ENCODE measurements at places on chromosomes 2 and 18.

- DNase-seq: no peak
Observed at GRCh38 chr2:45121236-45121927, 112.1 kb upstream of the SIX2 start.

- no peak for DNase-seq
Observed at GRCh38 chr2:225354281-225354774, 45.2 kb upstream of the NYAP2 start.

DNA sequence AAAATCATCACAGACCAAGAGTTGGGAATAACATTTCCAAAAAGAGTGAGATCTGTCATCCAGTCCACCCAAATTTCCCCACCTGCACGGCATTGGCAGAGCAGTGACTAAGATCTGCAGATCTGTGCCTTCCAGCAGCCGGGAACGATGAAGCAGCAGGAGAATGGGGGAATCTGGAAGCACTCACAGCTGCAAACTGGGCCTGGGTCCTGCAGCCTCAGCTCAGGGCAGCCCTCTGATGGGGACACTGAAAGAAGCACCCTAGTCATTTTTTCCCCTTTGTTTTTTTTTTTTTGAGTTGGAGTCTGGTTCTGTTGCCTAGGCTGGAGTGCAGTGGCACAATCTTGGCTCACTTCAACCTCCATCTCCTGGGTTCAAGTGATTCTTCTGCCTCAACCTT is 4.4 kb upstream of the SAG start:
- no peak for DNase-seq

DNA sequence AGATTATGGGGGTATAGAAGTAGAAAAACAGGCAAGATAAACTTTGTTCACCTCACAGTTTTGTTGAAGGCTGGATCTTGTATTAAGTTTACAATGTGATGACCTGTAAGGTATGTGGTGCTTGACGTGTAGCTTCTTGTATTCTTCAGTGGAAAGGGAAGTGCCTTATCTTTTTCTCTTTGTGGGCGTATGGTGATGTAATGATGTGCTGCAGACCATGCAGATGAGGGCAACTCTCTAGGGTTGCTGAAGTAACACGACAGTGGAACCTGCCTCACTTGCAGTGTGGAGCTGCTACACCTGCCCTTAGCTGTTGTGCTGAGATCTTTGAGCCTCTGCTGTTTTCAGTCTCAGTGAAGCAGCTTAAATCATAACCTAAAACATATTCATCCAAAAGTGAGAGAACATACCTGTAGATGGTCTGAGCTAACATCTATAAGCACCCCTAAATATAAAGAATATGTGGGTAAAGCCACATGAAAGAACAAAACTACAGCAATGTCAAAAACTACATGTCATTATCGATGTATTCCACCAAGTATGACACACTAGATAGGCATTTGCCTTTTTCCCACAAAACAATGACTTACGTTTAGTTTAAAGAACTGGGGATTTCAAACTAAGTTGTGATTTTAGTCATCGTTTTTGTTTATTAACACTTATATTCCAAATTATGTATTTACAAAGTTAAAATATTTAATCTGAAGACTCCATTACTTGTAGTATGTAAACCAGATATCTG is 1144.1 kb downstream of the CNTNAP5 start:
- DNase-seq: no peak

GRCh38 chr2:187718092-187718491 is 163.9 kb upstream of the TFPI start:
- no peak for DNase-seq

- no peak for DNase-seq
Observed at GRCh38 chr2:39881948-39882347, 102.9 kb upstream of the THUMPD2 start.

- no peak for DNase-seq
Observed at GRCh38 chr2:11798701-11799435, 52.4 kb downstream of the LPIN1 start.

- no peak for DNase-seq
Observed at GRCh38 chr2:162821176-162821575, 17.4 kb downstream of the KCNH7 start.

DNA sequence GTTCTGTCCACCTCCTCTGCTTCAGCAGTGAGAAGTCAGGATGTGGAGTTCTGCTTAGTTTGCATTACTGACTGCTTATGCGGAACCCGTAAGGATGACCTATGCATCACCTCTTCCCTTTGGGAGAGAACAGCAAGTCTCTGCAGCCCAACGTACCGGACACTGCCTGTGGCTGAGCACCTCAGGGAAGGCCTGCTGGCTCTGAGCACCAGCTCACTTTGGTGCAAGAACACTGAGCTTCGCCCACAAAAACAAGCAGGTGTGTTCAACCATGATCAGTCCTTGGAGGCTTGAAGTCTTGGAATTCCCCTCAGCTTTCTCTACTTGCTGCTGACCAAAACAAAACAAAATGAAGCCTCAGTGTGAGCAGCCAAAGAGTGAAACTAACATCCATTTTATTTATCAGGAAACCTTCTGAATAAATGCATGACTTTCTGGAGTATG is 52.7 kb upstream of the NCK2 start:
- DNase-seq: no peak

DNA sequence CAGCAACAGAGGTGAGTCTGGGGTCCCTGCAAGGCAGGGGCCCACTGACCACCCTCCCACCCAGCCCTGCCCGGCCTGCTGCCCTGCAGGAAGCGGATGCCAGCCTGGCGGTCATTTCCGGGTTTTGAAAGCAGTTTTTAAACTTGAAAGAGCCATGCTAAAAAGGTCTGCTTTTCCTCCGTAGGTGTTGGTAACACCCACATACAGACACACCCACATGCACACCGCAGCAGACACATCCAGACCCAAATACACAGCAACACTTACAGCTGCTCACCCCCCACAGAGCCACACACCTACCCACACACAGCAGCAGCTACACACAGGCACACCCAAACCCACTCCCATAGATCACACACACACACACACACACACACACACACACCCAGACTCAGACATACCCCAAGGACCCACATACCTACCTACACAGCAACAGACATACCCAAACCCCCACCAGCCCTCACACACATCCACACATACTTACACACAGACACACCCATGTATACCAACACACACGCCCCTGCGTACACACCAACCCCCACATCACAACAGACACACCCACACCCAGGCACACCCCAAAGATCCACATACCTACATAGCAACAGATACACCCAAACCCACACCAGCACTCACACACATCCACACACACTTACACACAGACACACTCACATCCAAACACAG is 7.6 kb downstream of the ZFP36L2 start:
- DNase-seq: peak; percentile 15

DNA sequence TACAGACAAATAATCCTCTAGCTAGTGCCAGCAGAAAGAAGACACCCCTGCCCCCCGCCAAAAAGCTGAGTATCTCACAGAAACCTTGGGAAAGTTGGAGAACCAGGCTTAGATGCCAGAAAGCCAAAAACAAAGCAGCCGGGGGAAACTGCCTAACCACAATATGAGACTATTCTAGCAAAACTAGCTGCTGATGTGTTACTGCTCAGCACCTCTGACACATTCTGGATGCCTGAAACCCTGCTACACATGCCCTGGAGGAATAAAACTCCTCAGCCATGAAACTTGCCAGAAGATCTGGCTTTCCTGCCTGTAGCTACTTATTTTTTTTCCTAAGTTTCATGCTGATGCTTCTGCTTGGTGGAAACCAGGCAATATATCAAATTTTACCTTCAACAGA is 122.7 kb upstream of the GCFC2 start:
- DNase-seq: no peak

GRCh38 chr2:86631846-86632485 is 8.3 kb upstream of the RNF103 start:
- no peak for DNase-seq

DNA sequence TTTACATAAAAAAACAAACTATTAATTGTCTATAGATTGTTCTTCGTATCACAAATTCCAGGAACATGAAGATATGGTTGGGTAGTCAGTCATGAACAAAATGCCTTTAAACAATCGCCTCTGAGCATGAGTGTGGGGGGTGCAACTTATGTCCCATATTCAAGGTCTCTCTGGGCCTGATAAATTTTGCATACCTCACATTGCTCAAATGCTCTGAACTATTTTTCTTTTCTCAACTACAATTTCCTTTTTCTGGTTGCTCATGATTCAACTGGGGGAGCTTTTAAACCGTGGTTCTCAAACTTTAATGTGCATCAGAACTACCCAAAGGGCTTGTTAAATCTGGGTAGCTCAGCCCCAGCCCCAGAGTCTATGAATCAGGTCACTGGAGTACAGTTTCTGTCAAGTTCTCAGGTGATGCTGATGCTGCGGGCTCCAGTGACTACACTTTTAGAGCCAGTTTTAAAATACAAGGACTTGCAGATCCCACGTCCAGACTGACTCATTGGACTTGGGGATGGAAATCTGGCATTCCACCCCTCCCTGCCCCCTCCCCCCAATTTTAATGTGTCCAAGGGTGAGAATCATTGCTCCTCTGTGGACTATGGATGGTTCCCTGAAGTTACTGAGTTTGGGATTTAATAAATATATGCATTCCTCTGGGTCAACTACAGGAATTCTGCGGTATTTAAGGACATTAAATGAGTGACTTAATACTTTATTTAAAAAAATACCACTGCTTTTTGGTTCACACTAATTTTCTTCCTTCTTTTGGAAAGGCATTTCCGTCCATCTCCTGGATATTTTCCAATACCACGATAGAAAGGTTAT is 1.5 kb upstream of the GPD2 start:
- no peak for DNase-seq

DNA sequence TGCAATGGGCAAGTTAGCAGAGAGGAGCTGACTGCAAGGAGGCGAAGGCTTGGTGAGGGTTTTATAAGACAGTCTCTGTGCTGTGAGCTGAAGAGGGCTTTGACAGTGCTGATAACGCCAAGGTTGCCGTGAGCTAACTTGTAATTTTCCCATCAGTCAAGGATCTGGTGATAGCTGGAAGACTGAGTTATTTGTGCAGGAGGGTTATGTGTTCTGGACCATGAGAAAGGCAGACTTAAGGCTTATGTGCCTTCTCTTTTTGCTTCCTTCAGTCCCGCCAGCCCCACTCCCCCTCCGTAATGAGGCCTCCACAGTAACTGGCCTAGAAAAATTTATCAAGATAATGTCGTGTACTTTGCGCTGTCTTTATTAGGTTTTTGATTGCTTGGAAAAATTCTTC is 94.6 kb downstream of the RTP5 start:
- DNase-seq: no peak

GRCh38 chr2:23656597-23656973 is 270.3 kb downstream of the ATAD2B start:
- no peak for DNase-seq

DNA sequence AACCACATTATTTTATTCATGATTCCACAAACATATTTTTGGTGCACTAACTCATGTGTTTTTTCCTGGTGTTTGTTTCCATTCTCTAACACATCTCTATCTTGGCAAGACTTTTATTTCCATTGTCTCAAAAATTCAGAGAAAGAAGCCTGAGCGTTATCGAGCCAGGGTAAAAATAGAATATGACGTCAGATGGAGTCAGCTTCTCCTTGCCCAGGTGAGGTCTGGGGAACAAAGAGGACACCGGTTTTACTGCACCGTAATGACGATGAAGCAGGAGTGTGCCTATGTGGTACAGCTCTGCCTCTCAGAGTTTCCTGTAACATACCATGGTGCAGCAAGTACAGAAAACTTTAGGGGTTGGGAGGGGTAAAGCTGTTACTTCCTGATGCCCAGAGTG is 661.6 kb downstream of the PLCL1 start:
- DNase-seq: no peak

- DNase-seq: no peak
Observed at GRCh38 chr2:20184067-20184938, 40.6 kb downstream of the SDC1 start.

GRCh38 chr2:96578731-96579130 is 42.2 kb downstream of the ARID5A start:
- DNase-seq: no peak

- DNase-seq: no peak
Observed at GRCh38 chr2:225076125-225076524, 33.9 kb upstream of the DOCK10 start.

- DNase-seq: no peak
Observed at GRCh38 chr2:69053416-69053965, 40.5 kb downstream of the ANTXR1 start.

GRCh38 chr2:101860157-101860556 is 131.6 kb upstream of the IL1R2 start:
- DNase-seq: no peak

- DNase-seq: no peak
Observed at GRCh38 chr2:71992036-71992435, 155.6 kb downstream of the CYP26B1 start.

DNA sequence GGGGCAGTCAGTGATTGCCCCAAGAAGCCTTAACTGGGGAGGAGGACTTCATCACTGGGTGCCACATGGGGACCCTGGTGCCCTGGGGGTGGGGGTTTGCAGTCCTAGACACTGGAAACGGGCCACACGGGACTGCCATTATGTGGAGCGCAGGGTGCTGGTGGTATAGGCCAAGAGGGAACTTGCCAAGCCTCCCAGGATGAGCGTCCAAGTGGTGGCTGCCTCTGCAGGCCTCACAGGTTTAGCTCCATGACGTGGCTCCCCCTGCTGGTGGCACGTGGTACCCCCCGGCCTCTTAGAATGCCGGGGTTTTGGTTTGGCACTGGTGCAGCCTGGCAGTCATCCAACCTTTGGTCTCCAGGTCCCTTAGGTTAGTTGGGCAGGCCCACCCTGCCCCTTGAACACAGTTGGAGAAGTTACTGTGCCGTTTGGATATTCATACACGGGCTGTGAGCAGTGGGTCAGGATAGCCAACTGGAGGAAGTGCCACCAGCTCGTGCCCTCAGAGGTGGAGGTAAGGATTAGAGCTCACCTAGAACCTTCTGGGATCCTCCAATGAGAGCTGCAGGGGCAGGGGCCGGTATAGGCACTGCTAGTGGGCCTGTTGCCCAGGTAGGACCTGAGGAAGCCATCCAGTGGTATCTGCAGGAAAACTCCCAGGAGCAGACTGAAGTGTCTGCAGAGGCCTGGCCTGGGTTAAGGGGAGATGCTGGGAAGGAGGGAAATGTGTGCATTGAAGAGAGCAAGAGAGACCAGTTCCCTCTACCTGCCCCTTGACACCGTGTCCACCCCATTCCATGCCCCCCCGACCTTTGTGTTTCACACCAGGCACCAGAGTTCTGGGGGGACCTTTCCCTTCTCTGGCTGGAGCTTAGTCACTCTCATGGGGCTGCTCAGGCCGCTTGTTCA is 5.7 kb downstream of the PTMA start:
- DNase-seq: peak; percentile 88

GRCh38 chr2:156592809-156593593 is 156.8 kb downstream of the GPD2 start:
- no peak for DNase-seq

DNA sequence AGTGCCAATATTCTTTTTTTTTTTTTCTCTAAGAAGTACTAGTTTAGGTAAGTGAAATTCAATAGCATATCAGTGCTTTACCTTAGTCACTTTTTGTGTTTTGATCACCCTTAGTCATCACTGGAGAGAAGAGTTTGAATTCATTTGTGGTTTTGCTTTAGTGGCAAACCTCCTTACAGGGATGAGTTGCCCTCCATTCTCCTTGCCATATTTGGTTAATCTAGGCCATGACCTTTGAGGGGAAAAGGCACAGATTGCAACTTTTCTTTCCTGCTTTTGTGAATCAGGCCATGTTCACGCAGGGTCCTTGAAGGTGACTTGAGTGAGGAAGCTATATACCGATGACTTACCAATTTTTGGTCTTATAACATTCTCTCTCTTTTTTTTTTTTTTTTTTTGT is 34.4 kb downstream of the PLEKHA3 start:
- no peak for DNase-seq
